Nucleus accumbens (tissue), 56 donors: ENCODE measurements at places on chromosomes 6 and 20.

DNA sequence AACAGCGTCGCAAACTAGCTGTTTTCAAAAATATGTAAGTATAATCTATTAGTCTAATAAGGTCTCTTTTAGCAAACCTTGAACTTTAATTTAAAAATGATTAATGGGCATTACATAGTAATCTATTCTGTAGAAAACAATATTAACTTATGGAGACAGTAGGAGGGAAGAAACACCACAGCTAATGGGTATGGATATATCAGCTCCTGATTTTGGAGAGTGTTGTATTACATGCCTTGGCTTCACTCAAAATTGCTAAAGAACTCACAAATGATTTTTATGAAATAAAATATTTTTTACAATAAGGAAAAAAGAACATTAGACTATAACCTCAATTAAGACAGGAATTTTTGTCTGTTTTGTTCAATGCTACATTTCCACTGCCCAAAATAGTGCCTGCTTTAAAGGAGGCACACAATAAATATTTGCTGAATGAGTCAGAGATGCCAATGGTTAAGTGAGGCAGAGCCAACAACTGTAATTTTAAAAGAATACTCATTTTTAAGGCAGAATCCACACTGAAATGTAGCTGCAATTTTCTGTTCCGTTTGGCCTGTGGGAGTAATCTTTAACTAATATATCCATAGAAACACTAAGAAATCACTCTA, 15.7 kb downstream of the ATG5 start:
- DNase-seq: no peak

DNA sequence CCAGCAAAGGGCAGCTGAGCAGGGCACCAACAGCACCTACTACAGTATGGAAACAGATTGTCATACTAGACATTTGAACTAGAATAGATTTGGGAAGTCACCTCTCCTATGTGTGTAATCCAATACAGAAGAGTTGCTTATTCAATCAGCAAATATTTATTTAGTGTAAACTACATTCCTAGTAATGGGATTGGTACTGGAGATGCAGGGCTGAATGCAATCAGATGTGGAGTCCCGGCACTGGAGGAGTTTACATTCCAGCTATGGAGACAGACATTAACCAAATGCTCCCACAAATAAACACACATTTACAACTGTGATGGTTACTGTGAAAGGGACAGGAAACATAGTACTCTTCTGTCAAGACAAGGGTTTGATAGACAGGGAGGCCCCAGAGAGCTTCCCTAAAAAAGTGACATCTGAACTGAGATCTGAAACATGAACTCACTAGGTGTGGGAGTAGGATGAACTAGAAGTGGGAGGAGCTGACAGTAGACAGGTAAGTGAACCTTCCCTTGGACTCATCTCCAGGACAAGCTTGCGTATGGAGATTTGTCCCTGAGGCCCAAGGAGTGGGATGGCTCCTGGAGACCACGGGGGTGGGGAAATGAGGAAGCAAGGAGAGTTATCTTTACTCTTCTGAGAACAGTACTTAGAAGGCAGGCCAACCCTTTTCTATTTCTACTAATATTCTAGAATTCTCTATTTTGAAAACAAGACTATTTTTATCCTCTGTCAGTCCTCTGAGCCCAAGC, 420.5 kb downstream of the MAFB start:
- no peak for DNase-seq

DNA sequence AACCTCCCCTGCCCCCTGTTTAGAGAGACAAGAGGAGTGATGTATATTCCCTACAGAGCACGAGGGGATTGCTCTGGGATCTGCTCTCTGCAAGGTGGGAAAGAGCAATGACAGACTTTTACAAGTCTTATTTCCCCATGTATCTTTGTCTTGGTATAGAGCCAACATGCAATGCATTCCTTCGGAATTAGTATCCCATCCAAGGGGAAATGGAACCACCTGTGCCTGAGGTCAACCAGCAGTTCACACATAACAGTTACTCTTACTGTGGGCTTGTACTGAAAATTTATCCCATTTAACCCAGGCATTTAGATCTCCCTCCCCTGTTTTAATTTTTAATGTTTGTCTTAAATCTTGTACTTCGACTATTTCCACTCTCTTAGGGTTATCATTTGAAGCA, 250.4 kb downstream of the C6orf118 start:
- no peak for DNase-seq

- no peak for DNase-seq
These were observed 98.8 kb upstream of the SNX9 start for GRCh38 chr6:157724138-157724820.

DNA sequence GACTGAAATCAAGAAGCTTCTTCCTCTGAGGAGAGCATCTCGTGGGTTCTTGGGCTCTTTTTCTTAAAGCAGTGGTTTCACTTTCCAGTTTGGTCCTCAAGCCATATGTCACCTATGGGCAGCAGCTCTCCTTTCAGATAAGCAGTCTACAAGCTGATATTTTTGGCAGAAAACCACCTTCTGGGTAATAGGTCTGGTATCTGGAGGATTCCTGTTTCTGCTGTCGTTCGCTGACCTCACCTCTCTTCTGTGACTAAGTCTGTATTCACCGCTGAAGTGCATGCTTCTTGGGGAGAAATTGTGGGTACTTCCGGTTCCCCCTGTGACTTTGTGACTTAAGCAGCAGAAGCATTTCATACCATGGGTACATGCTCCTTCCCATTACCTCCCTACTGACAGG, 193.6 kb downstream of the EDN1 start:
- DNase-seq: no peak

- DNase-seq: no peak
These were observed 93.7 kb downstream of the PPP1R14C start for GRCh38 chr6:150236544-150236943.

DNA sequence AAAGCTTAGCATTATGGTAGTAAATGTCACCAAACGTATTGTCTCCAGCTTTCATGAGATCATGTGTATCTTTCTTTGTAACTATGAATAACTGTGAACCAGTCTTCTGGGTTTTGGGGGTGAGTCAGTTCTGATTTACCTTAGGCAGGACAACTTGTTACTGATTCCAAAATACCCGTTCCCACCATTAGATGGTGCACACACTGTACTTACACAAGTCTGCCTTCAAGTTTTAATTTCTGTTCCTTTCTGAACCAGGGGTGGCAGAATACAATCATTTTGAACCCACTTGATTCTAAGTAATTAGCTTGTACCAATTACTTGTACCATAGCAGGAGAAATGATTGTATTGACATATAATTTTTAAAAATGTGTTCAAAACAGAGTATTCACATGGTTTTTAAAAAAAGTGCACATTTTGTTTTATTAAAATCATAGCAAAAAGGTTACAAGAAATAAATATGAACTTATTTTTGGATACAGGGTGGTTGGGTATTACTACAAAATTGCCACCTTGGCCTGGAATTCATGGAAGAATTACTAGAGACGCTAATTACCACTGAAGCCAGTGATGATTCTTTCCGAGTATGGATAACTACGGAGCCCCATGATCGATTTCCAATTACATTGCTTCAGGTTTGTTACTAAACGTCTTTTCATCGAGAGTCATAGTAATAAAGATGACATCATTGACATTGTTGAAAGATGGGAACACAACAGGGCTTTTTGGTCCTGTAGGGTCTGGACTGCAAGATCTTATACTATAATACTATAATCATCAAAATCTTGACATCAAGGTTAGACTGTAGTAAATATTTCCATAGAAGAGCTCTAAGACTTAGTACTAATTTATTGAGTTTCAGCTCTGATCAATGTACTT, 75.2 kb upstream of the GLP1R start:
- no peak for DNase-seq

DNA sequence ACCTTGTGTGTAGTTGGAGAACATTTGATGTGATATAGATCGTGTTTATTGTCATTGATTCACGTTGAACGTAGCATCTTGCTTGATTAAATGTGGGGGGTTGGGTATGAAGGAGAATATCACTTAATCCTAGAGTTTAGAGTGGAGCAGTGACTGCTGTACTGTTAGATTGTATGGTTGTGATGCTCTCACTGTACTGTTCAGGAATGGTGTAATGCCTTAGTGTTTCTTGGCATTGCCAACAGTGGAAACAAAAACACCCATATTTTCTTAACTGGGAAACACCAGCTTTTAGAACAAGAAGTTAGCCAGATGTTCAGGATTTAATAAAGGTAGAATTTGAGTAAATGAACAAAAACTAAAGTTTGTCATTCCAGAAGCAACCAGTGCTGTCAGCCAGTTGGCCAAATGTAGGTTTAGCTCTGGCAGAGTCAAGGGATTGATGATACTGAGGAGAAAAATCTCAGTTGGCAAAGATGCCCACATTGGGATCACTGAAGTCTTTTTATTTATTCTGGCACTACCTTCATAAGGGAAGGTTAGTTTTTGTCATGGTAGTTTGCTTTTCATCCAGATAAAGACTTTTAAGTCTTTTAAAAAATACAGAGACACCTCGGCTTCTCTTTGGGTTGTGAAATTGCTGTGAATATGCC, 129.9 kb downstream of the JARID2 start:
- no peak for DNase-seq

DNA sequence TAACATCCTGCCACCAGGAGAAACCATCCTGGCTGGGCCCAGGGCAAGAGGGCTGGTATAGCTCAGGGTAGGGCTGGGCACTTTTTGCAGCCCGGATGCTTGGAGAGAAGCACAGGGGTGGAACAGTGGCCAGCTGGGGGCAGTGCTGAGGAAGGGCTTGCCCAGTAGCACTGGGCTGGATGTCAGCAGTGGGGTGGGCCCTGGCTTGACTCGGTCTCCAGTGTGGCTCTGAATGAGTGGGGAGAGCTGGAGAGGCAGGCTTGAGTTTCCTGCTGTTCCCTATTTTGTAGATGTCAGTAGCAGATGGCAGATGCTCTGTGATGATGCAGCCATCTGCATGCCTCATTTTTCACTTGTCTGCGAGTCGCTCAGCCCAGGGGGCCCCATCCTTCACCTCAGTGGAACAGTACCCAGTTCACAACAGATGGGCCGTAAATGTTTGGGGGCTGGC, 56.3 kb upstream of the TULP1 start:
- no peak for DNase-seq

DNA sequence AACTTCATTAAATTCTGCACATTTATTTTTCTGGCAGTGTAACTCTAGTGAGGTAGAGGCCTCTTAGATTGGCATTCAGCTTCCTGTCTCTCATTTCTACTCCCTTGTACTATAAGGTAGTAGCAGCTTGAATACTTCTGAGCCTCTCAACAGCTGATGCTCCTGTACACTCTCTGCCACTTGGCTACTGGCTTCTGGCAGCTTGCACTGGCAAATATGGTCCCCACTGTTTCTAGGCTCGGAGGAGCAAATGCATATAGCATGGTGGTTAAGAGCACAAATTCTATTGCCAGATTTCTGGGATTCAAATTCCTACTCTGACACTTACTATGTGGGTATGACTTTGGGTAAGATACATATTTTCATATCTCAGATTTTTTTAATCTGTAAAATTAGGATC, 292.8 kb upstream of the ADGRB3 start:
- no peak for DNase-seq

DNA sequence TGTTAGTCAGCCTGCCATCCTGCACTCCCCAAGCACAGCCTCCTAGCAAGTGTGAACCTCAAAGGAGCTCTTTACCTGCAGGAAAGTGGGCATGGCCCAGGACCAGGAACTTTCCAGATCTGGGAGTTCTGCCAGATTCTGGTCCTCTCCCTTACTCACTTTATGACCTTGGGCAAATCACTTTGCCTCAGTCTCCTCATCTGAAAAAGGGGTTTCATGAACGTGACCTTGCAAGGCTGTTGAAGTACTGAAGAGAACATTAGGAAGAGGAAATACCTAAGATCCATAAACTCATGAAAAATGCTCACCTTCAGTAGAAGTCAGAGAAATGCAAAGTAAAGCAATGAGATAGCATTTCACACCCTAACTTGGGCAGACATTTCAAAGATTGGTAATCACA, 26.8 kb upstream of the DSN1 start:
- DNase-seq: no peak

GRCh38 chr6:4258733-4259132, 123.4 kb upstream of the ECI2 start:
- no peak for DNase-seq

- DNase-seq: no peak
These were observed 7.8 kb downstream of the FOXF2 start for GRCh38 chr6:1396952-1397868.

DNA sequence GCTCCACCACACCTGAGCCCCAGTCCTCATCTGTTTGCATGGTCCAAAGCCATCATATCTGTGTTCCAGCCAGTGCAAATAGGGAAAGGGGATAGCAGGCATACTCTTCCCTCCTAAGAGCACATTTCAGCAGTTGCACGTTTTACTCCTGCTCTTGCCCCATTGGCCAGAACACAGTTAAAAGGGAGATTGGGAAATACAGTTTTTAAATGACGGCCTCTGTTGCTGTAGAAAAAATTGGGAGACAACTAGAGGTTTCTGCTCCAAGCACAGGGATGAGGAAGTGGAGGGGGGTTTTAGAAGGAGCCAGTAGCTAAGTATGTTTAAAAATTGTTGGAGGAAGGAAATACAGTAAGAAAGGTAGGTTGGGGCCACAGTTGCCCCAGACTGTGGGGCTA, 14.6 kb upstream of the STK35 start:
- DNase-seq: no peak

GRCh38 chr6:24330137-24330732, 27.6 kb downstream of the DCDC2 start:
- DNase-seq: no peak

GRCh38 chr6:104306211-104306610, 553.5 kb downstream of the HACE1 start:
- no peak for DNase-seq

- no peak for DNase-seq
These were observed 45.3 kb upstream of the COL21A1 start for GRCh38 chr6:56292505-56293181.

DNA sequence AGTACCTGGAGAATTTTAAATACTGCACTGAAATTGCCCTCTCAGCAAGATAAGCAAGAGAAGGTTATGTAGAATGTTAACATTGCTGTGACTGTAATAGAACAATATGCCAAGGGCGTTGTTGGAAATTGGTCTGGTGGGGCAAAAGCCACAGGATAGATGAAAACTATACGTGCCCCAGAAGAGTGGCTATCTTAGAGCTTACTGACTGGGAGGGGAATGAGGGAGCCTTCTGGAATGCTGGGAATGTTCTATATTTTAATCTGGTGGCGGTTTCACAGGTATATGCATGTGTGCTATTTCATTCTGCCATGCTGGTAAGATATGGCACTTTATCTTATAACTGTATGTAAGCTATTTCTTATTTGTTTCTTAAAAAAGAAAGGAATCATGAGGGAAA, 35.2 kb upstream of the YWHAB start:
- no peak for DNase-seq

DNA sequence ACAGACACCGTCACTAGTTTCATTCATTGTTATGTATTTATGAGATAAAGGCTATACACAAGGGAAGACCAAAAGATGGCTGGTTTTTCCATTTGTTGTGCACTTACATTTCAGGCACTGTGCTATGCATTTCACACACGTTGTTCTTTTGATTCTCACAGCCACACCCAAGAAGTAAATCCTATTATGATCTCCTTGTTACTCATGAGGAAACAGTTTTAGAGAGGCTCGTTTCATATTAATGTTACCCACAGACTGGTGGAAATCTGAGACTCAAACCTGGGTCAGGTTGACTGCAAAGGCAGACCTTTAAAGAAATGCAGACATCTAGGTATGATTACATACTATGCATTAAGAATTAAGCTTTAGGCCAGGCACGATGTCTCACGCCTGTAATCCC, 34.9 kb downstream of the SHLD1 start:
- DNase-seq: no peak
